ENCODE measurements at places on chromosomes 5 and 9.

DNA sequence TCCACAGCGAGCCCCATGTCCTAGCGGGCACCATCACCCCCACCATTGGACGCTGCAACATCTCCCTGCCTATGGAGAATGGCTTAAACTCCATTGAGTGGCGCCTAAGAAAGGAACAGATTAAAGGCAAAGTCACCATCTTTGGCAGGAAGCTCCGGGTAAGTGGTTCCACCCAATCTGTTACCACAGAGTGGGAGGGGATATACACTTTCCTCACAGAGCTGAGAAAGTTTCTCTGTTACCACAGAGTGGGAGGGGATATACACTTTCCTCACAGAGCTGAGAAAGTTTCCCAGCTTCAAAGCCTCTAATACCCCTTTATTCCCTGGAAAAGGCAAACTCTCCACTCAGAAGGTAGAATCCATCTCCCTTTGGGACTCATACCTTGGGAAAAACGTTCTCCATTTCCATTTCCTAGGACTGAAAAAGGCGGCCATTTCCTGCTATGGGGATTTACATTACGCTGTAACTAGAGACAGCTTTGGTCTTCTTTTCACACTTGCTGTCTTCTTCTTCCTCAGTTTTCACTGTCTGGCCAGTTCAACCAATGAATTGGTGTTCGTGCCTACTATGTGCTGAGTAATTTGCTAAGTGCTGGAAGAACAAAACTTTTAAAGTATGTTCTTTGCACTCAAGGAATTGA, 63.4 kb upstream of the WWC1 start:
- no peak for DNase-seq

GRCh38 chr9:85600675-85601263, 141.0 kb downstream of the AGTPBP1 start:
- DNase-seq = no peak

- DNase-seq = no peak
These were observed 9.7 kb upstream of the MSMP start for GRCh38 chr9:35763803-35764202.

- DNase-seq = no peak
These were observed 73.1 kb downstream of the RPS23 start for GRCh38 chr5:82205005-82205404.

DNA sequence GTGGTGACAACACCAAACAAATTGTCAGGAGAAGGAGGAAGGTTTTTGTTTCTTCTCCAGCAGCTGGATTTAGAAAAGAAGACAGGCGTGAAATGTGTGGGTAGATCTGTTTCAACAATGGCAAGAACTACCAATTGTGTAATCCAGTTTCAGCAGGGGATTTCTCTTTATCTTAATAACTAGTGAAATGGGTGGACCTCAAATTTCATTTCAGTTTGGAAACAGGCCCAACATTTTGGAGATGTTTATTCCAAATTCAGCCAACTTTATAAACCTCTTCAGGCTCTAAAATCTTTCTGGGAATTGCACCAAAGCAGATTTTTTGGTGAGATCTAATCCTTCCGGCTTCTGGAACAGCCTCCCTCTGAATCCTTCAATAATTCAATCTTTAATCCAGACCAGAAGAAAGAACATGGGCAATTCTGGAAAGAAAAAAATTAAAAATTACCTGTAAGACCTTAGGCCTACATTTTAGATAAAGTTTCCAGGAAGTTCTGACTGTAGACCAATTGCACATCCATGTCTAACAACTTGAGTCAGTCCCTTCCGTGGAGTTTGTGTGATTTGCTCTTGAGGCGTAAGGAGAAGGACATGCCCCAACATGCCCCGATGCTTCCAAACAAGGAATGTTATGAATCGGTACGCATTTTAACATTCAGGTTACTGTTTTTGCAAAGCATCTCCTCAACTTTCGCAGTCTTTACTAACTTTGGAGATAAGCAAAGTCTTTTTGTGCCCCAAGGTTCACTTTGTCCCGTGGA, 423.6 kb downstream of the IRX1 start:
- DNase-seq = no peak

- DNase-seq = no peak
These were observed 1.6 kb downstream of the RFESD start for GRCh38 chr5:95647886-95648860.

DNA sequence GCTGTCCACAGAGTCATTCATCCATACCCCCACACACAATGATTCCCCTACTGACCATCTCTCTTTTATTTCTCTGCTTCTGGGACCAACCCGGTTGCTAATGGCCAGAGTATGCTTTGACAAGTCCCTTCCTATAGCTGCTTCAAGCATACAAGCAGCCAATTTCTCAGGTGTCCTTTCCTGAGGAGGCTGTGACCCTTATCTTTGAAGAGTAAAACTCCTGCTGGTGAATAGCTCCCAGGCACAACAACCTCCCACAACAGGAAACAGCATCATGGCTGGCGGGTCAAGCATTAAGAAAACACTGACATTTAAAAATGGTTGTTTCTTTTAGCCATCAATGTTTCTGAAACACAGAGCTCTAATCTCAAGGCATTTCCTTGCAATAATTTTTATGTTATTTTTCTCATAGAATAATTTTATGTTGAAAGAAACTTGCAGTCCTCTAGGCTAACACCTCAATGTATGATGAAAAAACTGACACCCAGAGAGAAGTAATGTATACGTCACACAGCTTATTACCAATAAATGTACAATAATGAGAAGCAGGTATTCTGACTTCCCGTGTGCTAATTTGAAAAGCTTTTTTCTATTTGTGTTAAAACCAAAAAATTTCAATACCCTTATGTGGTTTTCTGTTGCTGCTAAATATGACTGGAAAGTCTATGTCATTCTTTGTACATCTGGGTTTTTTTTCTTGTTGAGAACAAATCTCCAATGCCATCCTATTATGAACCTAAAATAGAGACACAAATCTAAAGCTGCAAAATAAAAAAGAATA, 7.5 kb upstream of the PAM start:
- no peak for DNase-seq

DNA sequence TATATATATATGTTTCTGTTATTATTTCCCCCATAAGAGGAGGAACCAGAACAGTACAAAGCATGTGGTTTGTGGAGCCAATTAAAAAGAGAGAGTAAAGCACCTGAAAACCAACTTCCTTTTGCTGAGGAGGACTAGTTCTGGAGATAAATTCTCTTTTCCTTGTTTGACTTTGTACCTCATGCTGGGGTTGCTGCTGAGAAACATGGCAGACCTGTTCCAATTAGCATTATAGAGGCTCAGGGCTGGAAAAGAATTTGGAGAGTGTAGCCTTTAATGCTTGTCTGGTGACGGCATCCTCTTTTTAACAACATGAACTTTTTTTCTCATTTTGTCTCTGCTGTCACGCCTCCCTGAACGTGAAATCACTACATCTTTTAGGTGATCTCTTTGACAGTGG, 32.8 kb upstream of the NMUR2 start:
- DNase-seq = no peak

All from stimulated activated CD4-positive, alpha-beta T cell treated with anti-CD3 and anti-CD28 coated beads, Interleukin-2, amount 100 ng/mL, for 24 hours (primary cell).